ENCODE measurements at places on chromosomes 12 and 14. TPM values are rescaled to one million over a fixed set of nuclear protein-coding genes. Genes with fewer than 3 reads are reported as not detected.
A peak's percentile ranks its signal among the peaks of the same experiment; 100 is the strongest.

- no peak for DNase-seq
These were observed 435.2 kb upstream of the DCN start for GRCh38 chr12:91617818-91618217.

DNA sequence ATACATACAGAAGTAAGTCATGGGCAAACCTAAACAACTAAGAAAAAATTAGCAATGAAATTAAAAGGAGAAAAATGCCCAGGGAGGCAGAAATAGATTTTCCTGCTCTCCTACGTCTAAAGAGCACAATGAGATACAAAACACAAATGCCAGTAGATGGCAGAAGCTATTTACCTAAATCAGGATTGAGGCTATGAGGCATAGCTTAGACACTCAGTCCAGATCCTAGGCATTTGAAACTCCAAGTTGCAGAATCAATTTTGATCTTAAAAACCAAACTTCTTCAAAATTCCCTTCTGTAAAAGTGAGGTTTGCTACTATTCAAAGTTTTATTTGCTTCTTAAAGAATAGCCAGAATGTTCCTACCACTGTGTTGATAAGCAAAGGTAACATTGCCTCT, 368.6 kb downstream of the DAD1 start:
- no peak for DNase-seq

- no peak for DNase-seq
These were observed 944 bp downstream of the TXNRD1 start for GRCh38 chr12:104216521-104216924.

JPH4 gene
- 0.60 TPM for total RNA-seq

DNA sequence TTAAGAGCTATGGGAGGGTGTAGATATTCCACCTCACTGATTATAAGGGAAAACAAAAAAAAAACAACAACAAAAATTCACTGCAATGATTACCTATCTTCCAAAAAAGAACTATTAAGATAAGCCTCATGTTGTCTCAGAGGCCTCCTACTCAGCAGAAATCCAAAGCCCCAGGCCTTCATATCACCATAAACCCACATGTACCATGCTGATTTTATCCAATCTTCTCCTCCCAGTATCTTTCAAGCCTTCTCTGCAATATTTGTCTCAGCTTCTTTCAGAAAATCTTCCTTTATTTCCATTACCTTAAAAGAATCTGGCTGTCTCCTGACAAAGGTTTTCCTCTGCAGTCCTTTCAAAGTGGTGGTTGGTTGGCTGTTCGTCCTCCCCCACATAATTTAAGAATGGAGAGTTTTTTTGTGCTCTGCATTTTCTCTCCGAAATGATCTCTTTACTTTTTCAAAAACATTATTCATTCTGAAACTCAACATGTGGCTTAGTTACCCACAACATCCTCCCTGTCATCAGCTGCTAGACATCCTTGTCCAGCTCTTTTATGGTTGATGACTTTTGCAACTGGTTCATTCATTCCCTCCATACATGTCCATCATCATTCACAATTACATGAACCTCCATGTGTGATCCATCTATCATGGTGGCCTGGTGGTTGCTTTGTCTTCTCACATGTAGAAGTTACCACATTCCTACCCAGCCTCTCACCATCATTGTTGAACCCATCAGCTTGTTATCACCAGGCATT, 2.9 kb upstream of the EPYC start:
- no peak for DNase-seq

DNA sequence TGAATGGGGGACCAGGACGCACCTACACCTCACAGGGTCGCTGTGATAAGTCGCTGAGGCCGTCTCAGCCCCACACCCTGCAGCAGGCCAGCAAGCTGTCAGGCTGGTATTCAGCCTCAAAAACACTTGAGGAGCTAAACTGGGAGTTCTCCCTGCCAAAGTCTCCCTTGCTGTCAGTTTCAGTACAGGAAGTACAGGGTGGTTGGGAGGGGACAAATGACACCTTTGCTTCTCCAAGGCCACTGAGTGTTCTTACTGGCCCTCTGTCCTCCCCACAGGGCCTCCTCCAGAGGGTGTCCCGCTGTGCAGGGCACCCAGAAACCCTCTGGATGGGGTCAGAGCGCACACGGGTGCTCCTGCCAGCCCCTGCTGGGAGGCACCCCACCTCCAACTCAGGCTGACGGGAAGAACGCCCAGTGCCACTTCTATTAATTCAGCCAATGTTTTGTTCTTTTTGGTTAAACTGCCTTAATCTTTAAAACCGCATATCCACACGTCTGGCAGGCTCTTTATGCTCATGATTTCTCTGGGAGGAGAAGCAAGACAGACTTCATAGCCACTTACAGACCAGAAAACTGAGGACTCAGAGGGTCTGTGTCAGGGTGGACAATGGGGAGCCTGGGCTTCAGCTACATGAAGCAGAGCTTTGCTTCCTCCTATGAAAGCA, 75.9 kb downstream of the ITPK1 start:
- DNase-seq = no peak

APOF gene
- total RNA-seq = not detected

- no peak for DNase-seq
These were observed 17.8 kb downstream of the TRIP11 start for GRCh38 chr14:92022036-92022435.

DNA sequence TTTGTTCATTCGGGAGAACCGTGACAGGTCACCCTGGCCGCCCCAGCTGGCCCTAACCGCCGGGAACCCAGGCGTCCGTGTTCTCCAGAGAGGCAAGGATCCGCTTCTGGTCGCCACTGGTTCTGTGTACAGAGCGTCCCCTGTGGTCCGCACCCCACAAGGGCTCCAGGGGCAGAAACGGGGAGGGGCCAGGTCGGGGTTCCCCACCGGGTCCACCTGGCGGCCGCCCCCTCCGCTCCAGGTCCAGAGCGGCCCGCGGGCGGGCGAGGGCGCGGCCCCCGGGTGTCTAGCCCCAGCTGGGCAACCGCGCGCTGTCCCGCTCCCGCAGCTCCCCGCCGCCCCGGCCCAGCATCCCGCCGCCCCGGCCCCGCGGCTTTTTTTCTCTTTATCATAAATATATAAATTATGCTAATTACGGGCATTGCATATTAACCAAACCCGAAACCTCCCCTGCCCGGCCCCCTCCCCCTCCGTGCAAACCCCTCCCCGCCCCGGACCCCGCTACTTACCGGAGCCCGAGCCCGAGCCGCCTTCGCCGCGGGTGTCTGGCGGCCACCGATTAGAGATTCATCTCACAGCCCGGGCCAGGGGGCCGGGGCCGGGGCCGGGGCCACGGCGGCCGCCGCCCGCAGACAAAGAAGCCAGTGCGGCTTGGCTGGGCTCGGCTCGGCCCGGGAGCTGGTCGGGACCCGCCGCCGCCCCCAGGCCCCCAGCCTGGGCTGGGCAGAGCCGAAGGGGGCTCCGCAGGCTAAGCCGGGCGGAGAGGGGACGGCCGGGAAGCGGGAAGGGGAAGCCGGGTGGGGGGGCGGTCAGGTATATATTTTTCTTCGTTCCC, 512 bp downstream of the POU6F1 start:
- DNase-seq = peak; percentile 81

DNA sequence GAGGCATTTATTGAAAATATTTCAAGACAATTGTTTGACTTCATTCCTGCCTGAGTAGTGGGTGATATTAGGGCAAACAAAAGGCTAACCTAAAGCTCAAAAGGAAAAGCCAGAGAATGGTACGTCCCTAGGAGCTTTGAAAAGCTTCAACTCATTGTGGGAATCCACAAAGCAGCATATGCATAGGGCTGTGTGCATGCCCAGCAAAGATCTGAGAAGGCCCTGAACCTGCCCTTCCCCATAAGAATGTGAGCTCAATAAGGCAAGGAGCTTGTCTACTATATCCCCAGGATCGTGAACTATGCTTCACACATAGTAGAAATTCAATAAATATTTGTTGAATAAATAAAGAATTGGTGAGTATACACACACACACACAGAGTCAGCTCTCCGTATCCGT, 19.1 kb upstream of the RAD52 start:
- DNase-seq = no peak

DNA sequence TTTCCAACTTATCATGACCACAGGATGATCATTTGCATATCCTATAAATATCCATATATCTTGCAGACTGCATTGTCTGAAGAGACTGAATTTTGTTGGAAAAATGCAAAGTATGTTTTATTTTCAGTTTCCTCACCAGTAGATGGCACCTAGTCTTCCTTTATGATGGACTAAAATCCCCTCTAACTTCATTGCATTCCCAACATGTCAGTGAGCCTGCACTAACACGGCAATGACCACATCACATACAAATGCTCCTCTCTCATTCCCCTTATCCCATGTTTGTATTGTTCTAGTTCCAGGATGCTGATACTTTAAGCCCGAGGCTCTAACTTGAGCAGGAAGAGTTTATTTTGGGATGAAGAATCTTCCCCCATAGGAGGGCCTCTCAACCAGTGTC, 24.7 kb upstream of the MYBPC1 start:
- DNase-seq = no peak

DNA sequence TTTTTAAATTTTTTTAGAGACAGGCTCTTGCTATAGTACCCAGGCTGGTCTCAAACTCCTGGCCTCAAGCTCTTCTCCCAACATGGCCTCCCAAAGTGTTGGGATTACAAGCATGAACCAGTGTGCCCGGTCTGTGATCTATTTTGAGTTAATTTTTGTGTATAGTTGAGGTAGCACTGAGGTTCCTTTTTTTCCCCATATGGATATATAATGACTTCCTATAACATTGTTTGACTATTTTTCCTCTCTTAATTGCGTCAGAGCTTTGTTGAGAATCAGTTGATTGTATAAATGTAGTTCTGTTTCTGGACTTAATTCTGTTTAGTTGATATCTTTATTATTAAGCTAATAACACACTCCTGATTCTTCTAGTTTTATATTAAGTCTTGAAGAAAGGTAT, 8.6 kb upstream of the M6PR start:
- DNase-seq = no peak

ZDHHC22 gene
- total RNA-seq = not detected

CLEC1B gene
- total RNA-seq = not detected

GRCh38 chr14:76073717-76074116, 78.0 kb upstream of the GPATCH2L start:
- no peak for DNase-seq

GRCh38 chr14:57492859-57493258, 798 bp downstream of the CCDC198 start:
- no peak for DNase-seq

RPS6KL1 gene
- 1.6 TPM for total RNA-seq

GRCh38 chr12:126667339-126667738, 1599.6 kb upstream of the TMEM132C start:
- no peak for DNase-seq

NDRG2 gene
- 302 TPM for total RNA-seq

DNA sequence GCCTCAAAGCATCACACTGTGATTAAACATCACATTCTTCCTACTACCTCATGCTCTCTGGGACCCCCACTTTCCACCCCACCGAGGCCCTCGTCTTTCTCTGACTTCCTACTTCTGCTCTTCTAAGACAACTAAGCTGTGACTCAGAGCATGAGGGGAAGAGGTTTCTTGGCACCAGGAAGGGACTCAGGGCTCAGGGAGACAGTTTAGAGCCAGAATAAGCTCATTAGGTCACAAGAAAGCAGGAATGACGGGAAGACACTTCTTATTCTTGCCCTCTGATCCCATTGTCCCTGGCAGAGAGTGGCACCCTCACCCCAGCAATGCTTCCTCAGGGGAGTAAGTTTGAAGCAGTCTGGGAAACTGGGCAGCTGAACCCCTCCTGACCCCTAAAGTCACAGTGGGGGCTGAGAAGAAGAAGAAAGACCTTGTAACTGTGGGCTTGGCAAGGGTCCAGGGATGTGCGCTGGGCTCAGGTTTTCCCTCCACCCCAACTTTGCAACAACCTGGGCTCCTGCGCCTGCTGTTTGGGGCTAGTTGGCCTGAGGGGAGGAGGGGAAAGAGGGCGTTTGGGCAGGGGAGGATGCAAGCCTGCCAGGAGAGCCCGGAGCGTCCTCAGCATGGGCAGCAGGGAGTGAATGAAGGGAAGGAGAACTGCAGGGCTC, 64.6 kb upstream of the ACTN1 start:
- DNase-seq = no peak

GRCh38 chr14:36129181-36129580, 47.3 kb downstream of the PTCSC3 start:
- no peak for DNase-seq

GLS2 gene
- 7.9 TPM for total RNA-seq

- DNase-seq = no peak
These were observed 21.1 kb upstream of the SCARB1 start for GRCh38 chr12:124884587-124885438.

DNA sequence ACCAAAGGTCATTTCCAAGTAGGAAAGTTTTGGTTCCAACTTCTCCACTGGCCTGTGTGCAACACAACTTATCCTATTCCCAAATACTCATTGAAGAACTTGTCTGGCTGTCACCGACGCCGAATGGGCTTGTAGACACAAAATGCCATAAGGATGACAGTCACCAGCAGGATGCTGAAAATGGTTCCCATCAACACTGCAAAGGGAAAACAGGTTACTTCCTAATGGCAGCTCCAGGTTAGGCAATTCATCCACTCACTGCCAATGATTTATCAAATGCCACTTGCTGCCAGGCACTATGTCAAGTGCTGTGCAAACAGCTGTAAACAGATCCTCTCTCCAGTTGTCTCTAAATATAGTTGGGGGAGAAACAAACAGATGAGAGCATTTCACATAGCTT, 6.1 kb downstream of the C12orf76 start:
- no peak for DNase-seq

All from suprapubic skin (tissue), 4 donors.